Activated naive CD8-positive, alpha-beta T cell treated with anti-CD3 and anti-CD28 coated beads, Interleukin-2, amount 50 U/mL, for 16 hours (primary cell): ENCODE measurements at places on chromosomes 5 and 9.

DNA sequence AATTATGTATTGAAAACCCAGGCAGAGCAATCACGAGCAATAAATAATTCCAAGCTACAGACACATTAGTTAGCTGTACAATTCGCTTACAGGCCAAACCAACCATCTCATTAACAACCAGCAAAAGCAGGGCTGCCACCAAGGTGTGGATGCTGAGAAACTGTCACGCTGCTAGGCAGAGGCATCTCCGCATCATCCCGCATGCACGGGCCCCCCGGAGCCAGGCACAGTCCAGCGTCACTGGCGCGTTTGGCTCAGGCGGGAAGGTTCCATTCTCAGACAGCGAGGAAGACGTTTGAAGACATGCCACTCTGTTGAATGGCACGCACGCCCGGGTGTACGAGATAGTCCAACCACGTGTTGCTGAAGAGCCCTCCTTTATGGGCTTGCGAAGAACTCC is 184.0 kb downstream of the OLFM1 start:
- DNase-seq = no peak

- no peak for DNase-seq
Observed at GRCh38 chr9:114282507-114282906, 40.4 kb upstream of the ORM1 start.

DNA sequence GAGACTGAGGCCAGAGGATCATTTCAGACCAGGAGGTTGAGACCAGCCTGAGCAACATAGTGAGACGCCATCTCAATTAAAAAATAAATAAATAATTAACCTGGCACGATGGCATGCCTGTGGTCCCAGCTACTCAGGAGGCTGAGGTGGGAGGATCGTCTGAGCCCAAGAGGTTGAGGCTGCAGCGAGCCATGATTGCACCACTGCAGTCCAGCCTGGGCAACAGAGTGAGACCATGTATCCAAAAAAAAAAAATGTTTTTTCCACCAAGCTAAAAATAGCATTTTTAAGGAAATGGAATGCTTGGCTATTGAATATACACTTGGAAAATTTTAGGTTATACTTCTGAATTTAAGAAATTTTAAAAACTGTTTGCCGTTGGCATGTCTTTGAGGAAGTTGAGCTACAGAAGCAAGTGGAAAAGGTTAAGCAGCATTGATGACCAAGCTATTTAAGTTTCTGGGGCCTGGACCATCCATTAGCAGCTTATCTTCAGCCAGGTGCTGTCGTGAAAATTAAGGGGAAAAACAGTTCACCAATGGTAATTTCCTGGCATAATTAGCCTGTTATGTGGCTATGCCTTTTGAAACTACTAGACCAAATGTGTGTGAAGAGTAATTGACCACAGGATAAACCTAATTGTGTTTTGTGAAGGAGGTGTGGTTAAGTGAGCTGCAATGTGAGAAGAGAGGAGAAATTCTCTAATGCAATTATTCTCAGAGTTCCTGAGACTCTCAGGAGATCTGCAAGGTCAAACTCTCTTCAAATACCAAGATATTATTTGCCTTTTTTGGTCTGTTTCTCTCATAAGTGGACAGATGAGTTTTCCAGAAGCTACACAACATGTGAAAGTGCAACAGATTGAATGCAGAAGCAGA is 21.0 kb downstream of the F2R start:
- no peak for DNase-seq

DNA sequence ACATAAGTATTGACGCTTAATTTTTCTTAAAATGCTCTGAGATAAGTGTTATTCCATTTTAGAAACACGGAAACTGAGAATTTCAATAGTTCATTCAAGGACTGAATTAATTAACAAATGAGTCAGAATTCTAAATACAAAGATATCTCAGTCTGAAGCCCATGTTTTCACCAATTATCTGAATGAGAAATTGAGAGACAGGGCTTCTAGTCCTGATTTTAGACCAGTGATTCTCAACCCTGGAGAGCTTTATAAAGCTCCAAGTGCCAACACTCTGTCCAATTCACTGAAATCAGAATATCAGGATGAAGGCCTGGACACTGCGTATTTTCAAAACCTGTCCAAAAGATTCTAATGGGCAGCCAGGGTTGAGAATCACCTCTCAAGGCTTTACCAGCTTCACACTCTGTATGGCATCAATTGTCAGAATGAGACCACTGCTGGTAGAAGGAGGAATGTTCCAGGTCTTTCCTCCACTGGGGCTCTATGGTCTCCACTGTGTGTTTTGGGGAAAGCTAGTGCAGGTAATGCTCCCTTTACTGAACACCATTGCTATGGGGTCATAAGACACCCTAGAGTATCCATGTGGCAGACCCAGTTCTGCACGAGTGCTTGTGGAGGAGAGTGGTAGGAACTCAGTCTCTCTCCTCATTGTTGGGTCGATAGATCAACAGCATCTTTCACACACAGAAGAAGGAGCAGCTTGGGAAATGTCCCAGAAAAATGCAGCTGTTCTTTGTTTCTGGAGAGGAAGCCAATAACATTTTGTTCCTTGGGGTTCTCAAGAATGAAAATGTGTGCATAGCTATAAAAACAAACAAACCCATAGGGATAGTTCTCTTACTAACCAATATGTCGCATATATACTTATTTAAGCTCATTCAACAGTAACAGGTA is 99.7 kb upstream of the OSMR start:
- DNase-seq = no peak

DNA sequence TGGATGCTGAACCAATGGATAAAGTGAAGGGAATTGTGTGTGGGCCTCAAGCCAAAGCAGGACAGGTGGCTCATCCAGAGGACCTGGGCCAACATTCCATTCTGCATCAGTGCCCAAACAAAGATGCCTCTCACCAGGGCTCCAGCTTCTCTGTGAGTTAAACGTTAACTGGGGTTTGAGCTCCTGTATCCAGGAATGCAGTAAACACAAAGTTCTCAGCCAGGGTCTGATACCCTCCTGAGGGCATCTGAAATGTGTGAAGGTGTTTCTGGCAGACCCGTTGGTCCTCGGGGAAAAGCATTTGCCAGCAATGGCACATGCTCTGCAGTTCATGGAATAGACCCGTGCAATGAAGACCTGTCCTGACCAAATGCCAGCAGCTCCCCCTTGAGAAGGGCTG is 33.9 kb upstream of the AOPEP start:
- no peak for DNase-seq

- DNase-seq = no peak
Observed at GRCh38 chr9:111052791-111053190, 14.5 kb upstream of the LPAR1 start.

DNA sequence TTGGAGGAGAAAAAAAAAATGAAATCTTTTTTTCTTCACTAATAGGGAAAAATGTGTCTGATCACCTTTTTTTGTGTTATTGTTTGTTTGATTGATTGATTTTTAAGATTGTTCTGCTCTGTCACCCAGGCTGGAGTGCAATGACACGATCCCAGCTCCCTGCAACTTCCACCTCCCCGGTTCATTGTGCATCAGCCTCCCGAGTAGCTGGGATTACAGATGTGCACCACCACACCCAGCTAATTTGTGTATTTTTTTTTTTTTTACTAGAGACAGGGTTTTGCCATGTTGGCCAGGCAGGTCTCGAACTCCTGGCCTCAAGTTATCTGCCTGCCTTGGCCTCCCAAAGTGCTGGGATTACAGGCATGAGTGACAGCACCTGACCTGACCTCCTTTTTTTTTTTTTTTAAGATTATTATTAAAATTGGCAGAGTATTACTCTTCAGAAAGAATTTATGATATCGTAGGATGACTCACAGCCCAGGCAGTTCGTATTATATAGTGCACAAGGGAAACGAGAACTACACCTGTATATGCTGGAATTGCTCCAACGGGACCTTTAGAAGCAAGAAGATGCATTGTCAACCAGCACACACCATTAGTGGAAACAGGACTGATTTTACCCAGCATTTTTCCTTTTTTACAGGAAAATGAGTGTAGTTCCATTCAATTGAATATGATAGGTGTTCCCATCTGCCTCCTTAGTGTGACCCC is 27.7 kb downstream of the FUBP3 start:
- no peak for DNase-seq

DNA sequence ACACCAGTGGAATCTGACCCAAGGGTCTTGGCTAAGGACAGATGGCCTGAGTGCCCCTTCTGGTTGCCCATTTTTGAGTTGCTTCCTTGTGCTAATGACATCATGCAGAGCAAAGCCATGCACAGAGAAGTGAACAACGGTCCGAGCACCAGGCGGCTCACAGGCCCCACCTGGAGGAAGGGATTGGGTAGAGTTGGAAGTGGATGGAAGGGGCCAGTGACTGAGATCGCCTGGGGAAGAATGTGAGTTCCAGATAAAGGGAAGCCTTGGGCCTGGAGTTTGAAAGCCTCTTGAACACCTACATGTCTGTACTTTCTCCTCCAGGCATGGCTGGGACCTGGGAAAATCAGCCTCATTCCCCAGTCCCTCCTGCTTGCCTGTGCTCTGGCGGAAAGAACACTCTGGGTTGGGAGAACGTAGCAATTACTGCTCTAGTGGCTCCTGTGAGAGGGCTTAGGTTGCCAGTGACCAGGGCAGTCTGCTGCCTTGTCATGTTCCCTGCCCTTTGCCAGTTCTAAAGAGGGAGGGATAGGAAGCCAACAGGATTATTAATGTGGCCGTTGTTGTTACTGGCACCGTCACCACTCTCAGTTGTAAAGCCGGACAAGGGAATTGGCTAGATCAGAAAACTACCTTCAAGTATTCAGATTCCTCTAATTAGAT is 62.5 kb upstream of the PTPN3 start:
- no peak for DNase-seq
